SJSA1 (cell line): ENCODE measurements at places on chromosomes 2 and 18. TPM values are rescaled to one million over a fixed set of nuclear protein-coding genes. Genes with fewer than 3 reads are reported as not detected.

Gene AKAIN1
- total RNA-seq = not detected in 2 replicates

Gene DAPL1
- not detected in 2 replicates for total RNA-seq

Gene PID1
- total RNA-seq = 0.18 and 2.1 TPM in 2 replicates

Gene GPR75
- total RNA-seq = 1.5 and 2.3 TPM in 2 replicates

Gene THSD7B
- total RNA-seq = 0.16 TPM in 1 of 2 replicates, not detected in the other

Gene CHRND
- not detected in 2 replicates for total RNA-seq

Gene PAX8
- total RNA-seq = not detected in 2 replicates

Gene UCN
- total RNA-seq = 0.21 and 6.8 TPM in 2 replicates
